ENCODE measurements at places on chromosomes 7 and 10. TPM values are rescaled to one million over a fixed set of nuclear protein-coding genes. Genes with fewer than 3 reads are reported as not detected.

Gene PON3
- total RNA-seq: 0.66 TPM

Gene CHCHD1
- 40.6 TPM for total RNA-seq

Gene LRIT1
- total RNA-seq: not detected

Gene RET
- 0.09 TPM for total RNA-seq

Gene SLC13A4
- not detected for total RNA-seq

Gene HTRA1
- 131 TPM for total RNA-seq

Measured in endothelial cell of coronary artery (primary cell).